ENCODE measurements at places on chromosomes 4 and X.

DNA sequence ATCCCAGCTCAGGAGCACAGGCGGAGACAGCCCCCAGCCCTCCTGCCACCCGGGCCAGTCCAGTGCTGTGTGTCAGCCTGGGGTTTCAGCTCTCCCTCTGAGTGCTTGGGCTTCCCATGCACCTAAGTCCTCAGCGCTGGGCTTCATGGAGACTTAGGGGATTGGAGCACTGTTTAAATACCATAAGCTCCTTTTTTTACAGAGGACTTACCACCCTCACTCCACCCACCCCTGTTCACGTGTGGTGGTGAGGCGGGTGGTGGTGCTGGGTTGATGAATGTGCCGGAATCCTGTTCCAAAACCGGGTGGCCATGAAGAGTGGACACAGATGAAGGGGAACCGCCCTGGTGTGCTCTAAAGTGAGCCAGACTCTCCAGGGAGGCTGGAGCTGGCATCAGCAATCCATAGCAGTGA is 66.9 kb downstream of the PSAPL1 start:
- peak; percentile 23 for DNase-seq

DNA sequence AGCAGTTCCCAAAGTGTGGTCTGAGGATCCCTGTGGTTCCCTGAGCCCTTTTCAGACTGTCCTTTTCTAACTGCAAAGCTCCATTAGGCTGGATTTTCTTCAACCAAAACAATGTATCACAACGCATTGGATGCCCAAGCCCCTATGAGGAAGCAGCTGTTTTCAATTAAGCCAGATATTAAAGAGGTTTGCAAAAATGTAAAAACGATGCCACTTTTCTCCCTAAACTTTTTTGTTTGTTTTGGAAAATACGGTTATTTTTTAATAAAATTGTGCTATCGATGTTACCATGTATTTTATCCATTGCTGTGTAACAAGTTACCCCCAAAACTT is 170.4 kb upstream of the BCOR start:
- no peak for DNase-seq

- no peak for DNase-seq
Measured at GRCh38 chrX:137172317-137172948, 138.6 kb upstream of the GPR101 start.

DNA sequence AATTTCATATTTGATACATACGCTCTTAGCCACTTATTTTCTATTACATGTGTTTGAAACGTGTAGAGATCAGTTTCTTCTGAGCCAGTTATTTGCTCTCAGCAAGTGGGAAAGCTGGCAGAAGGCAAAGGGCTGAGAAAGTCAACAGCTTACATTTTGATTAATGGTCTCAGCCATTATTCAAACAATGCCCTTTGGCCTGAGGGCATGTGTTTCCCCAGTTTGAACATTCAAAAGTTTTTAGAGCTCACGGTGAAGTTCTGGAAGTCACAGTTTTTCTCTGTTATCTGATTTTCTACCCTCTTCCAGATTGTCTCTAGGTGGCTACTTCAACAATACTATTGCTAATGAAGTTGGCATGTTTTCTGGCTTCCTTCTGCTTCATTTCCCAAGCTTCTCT is 591.8 kb upstream of the CPEB2 start:
- DNase-seq, result no peak

- DNase-seq, result peak; percentile 54
Measured at GRCh38 chr4:40149960-40150385, 46.9 kb upstream of the RHOH start.

Data from kidney (tissue), 22 donors.